T-helper 1 cell treated with Interleukin-12 subunit alpha and Interleukin-12 subunit beta and Interleukin-4 antibody, amounts not matched to agents 30 ng/mL and 1 ng/mL, for 36 hours (primary cell): ENCODE measurements at places on chromosomes 6 and 20. TPM values are rescaled to one million over a fixed set of nuclear protein-coding genes. Genes with fewer than 3 reads are reported as not detected.

The BPIFB1 gene
- total RNA-seq: not detected in 2 replicates

The RHAG gene
- not detected in 2 replicates for total RNA-seq

The MAN1A1 gene
- 28.1 and 30.6 TPM in 2 replicates for total RNA-seq

The TSBP1 gene
- not detected in 2 replicates for total RNA-seq

The OXT gene
- total RNA-seq: 0.61 TPM in 1 of 2 replicates, not detected in the other

The BMP2 gene
- total RNA-seq: not detected in 2 replicates

The SLC22A1 gene
- total RNA-seq: 2.0 and 4.0 TPM in 2 replicates

The TBXT gene
- not detected in 2 replicates for total RNA-seq

The METTL24 gene
- not detected in 2 replicates for total RNA-seq

The SLC22A7 gene
- not detected in 2 replicates for total RNA-seq

The OPRM1 gene
- total RNA-seq: not detected in 2 replicates

The GRM1 gene
- total RNA-seq: not detected in 2 replicates

The C6orf52 gene
- total RNA-seq: 1.5 and 2.0 TPM in 2 replicates

The CRISP3 gene
- total RNA-seq: not detected in 2 replicates

The TRIM10 gene
- 0.34 and 0.37 TPM in 2 replicates for total RNA-seq

The LBP gene
- not detected in 2 replicates for total RNA-seq

The AHCY gene
- 61.3 and 61.6 TPM in 2 replicates for total RNA-seq
